ENCODE measurements at places on chromosomes 3 and 15.

DNA sequence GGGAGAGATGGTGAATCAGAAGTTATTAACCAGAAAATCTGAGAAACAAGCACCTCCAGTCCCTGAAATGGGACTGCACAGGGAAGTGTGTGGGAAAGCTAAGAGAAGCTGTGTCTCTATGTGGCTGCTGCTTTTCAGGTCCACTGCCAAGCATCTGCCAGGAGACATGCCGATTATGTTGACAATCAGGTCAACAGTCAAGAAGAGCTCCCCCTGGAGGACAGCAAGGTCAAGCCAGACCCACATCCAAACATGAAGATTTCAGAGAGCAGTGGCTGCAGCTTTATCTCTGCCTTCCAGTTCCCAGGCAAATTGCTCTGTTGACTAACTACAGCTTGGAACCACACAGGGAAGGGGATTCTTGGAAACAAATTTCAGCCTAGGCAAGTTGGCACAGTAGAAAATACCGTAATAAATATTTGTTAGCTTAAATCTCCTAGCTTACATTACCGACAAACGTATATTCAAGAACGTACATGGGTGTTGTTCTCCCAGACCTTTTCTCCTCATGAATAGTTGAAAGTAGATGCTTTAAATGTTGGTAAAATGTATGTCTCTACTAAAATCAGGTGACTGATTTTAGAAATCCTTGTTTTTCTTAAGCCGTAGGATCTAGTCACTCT, 394.5 kb upstream of the RARB start:
- peak; percentile 56 for DNase-seq

- no peak for DNase-seq
Observed at GRCh38 chr15:27782125-27782524, 317.0 kb downstream of the OCA2 start.

GRCh38 chr3:59836531-59836930, 786.7 kb upstream of the CFAP20DC start:
- DNase-seq = no peak

DNA sequence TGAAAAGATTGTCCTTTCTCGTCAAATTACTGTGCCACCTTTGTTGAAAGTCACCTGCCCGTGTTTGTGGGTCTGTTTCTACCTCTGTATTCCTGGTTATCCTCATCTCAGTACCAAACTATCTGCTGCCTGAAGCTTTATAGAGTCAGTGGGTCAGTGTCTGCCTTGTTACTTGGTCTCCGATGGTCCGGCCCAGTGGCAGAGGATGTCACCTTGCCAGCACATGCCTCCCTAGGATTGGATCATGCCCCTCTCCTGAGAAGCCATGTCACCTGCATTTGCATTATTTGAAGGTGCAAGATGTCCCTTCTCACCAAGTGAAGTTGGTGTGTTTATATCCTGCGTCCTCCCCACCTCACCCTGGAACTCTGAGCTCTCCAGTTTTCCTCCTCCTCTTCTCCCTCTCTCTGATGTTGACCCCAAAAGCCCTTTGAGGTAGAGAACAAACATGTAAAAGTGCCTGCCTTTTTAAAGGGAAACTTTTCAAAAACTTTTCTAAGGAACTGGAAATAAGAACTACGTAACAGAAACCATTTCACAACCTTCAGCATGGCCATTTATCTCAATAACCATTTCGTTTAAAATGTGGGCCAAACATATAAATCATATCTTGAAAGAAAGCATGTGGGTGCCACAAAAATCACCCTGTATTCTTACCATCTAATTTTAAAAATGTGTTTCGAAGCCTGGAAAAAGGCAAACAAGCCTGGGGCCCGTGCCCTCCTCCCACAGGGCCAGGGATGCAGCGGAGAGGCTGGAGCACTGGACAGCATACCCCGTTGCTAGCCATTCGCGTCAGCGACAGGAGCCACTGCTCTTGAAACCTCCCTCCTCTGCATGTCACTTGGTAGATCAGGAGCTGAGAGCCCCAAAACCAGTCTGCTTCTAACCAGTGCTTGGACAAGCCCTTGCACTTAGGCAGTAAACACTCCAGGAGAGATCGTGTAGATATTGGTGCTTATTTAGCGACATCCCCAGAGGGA, 102.1 kb downstream of the VGLL4 start:
- no peak for DNase-seq

GRCh38 chr3:29353807-29354206, 72.9 kb downstream of the RBMS3 start:
- no peak for DNase-seq

DNA sequence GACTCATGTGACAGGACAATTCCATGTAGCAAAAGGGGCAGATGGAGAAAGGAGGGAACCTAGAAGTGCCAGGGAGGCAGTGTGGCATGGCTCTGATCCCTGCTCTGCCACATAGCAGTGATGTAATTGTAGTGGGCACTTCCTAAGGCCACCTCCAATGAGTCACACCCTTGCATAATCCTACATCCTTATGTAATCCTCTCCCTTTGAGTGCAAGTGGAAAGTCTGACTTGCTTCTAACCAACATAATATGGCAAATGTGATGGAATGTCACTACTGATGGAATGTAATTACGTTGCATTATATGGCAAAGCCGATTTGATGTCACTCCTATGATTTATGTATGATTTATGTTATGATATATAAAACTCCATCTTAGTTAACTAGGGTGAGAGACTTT, 72.9 kb upstream of the ATP2C1 start:
- peak; percentile 53 for DNase-seq

DNA sequence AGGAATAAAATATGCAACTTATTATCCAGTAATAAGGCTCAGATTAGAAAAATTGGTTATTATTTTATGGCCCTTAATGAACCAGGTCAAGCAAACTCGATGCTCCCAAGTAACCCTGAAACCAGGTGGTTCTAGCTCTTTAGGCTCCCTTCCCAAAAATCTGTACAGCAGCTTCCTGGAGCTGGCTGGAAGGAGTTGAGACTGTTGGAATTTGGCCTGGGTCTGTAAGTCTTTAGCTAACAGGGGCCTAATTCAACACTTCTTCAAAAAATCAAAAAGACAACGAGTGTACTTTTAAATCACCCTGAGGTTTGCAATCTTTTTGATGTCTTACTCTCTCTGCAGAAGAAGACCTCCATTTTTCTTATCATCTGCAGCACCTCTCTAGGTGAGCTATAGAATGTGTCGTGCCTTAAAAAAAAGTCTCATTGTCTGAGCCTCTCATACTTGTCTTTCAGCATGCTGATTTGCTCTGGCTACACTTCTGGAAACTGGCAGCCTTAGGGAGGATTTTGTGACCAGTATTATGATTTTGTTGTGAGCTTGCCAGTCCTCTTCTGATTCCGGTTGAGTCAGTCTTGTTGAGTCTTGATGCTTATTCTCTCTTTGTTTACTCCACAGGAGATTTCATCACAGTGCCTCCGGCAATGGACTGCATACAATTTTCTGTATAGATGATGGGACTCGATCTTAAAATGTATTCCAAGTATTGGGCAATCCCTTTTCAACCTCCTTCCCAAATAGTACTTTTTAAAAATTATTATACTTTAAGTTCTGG, 235.0 kb upstream of the KBTBD8 start:
- peak; percentile 42 for DNase-seq

- DNase-seq = no peak
Observed at GRCh38 chr3:32305361-32305876, 66.9 kb downstream of the CMTM8 start.

Data from EH (cell line).